ENCODE measurements at places on chromosomes 2 and 18.

GRCh38 chr2:100145893-100146656, 3.7 kb upstream of the AFF3 start:
- DNase-seq: no peak

DNA sequence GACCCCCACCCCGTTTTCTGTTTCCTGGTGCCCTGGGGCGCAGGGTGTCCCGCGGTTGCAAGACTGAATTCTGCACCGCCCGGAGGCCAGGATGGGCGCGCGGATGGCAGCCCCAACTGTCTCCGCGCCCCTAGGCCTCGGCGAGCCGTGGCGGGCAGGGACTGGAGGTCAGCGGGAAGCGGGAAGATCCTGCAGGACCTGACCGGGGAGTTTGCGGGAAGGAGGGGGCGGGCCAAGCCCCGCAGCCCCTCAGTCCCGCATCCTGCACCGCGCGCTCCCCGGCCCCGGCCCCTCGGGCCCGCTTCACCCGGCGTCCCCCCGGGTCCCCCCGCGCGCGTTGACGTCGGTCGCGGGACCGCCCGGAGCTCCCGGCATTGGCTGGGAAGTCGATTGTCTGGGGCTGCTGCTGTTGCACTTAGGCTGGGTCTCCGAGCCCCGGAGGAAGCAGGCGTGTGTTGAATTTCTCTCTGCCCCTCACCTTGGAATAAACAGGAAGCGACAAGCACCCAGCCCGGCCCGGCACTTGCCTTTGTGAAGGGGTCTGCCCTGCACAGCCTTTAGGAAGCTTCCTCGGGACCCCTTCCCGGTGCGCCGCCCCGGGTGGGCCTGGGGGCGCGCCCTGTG, at the start of gene LDLRAD4:
TSS of gene LDLRAD4 (plus strand) at position 393 of the 624 bp plus-strand sequence.
- no peak for DNase-seq

DNA sequence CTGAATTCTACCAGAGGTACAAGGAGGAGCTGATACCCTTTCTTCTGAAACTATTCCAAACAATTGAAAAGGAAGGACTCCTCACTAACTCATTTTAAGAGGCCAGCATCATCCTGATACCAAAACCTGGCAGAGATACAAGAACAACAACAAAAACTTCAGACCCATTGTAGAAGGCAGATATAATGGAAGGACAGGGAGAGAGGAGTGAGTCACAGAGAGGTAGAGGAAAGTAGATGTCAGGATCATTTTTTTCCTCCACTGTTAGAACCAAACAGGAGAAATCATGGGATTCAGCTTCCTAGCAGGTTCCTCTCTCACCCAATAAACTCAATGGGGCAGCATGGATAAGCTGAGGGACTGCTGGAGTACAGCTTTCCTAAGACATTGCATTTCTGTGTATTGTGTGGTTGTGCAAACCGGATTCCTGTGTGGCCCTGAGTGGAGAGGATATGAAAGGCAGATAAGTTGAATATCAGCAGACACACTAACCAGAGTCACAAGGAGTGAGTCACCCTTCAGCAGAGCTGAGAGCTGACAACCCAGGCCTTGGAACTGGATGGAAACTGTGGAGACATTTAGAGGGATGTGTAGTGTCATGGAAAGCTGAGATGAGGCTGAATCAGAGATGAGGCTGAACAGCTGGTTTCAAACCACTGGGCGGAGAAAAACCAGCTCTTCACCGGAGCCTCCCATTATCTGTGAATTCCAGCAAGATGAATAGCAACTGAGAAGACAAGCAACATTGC, 60.9 kb upstream of the MMADHC start:
- DNase-seq: no peak

- peak; percentile 13 for DNase-seq
Observed at GRCh38 chr2:1591978-1592907, 152.1 kb downstream of the PXDN start.

DNA sequence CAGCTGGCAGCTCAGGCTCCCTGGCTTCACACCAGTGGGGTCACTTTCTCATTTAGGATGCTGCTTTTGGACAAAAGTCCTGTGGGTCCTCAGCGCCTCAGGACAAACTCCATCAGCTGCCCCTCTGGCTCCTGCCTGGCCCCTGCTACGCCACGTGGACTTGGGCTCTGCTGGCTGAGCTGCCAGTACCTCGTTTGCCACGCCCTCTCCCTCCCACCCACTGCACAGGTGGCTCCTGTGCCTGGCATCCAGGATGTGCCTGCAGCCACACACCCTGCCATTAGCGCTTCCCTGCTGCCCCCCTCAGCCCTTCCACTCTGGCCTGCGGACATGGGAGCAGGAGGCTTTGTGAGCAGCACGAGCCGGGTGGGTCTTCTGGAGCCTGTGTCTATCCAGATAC, 118.9 kb downstream of the ZNF236 start:
- no peak for DNase-seq

DNA sequence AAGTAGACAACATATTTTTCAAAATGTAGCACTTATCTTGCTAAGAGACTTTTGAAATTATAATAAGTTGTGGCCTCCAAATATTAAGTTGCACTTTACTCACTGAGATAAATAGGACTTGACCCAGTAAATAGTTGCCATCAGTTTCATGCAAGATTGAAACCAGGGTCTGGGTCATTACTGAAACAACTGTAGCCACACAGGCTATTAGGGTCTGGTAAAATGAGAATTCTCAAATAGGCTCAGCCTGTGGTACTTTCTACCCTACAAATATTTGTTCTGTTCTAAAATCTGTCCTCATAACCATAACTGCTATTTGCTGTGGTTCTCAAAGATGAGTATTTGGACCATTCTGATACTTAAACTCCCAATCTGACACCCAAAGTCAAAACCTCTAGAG, 115.4 kb upstream of the STK17B start:
- no peak for DNase-seq

- DNase-seq: no peak
Observed at GRCh38 chr2:143284087-143284675, 155.0 kb downstream of the ARHGAP15 start.

- peak; percentile 80 for DNase-seq
Observed at GRCh38 chr2:231052494-231053451, 3.9 kb upstream of the PSMD1 start.

DNA sequence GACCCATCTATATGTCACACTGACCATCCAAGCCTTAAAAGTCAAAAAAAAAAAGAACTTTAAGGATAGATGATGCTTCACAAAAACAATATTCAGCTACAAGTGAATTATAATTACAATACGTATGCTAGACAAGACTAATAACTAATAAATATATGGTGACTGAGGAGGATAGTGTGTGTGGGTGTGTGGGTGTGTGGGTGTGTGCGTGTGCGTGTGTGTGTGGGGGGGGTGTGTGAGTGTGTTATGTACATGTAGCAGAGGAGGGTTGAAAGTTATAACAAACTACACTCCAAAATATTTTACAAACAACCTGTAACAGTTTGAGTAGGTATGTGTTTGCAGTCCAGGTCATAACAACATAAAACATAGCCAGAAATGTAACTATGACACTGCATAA, 159.2 kb upstream of the RBBP8 start:
- DNase-seq: no peak

- DNase-seq: no peak
Observed at GRCh38 chr2:180364719-180365118, 357.6 kb upstream of the CWC22 start.

DNA sequence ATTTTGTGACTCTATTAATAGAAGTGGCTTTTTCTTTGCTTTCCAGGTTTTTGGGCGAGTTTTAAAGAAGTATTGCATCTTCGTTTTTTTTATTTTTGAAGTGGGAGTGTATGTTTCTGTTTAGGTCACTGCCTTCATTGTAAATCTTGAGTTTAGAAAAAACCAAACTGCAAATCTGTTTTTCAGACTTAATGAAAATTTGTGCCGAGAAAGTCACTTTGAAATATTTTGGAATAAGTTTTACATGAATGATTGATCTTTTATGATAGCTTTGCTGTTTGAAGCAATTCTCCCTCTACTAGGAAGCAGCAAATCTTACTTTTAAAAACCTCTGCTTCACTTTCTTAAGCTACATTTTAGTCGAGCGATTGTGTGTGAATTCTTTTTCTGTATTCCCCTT, 2.2 kb downstream of the SMAD4 start:
- DNase-seq: no peak

GRCh38 chr2:230688490-230688889, 24.2 kb upstream of the CAB39 start:
- DNase-seq: no peak

DNA sequence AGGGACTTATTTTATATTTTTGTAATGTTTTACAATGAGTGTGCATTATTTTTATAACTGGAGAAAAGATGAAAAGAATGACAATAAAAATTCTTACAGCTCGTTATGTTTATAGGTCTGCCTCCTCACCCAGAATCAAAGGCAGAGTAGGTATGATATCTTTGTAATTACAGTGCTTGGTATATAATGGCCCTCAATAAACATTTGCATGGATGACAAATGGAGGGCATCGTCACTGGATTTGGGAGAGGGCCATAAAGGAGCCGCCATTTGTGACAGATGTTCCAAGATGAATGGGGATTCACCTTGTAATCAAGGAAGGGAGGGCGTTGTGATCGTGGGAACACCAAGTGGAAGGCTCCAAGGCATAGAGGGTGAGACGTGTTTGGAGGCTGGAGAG, 22.6 kb upstream of the GIGYF2 start:
- no peak for DNase-seq

- peak; percentile 10 for DNase-seq
Observed at GRCh38 chr2:121076885-121077549, 208.0 kb downstream of the TFCP2L1 start.

Measured in NCI-H1930 (cell line).